ENCODE measurements at places on chromosomes 11 and 22. TPM values are rescaled to one million over a fixed set of nuclear protein-coding genes. Genes with fewer than 3 reads are reported as not detected.

GRCh38 chr11:126564566-126564965 is 209.1 kb downstream of the ST3GAL4 start:
- DNase-seq = no peak

- DNase-seq = no peak
Measured at GRCh38 chr11:67311051-67311555, 7.8 kb downstream of the SSH3 start.

DNA sequence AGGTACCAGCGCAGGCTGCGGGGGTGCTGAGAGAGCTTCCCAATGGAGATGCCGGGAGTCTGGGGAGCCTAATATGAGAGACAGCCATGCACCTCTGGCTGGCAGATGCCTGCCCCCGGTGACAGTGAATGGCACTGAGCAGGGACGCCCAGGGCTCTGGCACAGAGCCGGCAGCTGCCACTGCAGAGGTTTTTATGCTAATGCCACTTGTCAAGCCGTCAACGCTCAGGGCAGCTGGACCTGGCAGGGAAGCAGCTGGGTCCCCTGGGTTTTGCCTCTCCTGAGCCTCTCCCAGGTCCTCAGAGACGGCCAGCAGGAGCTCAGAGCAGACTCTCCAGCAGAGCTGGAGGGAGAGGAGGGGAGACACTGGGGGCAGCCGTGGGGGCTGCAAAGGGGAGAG is 573.6 kb downstream of the BUD13 start:
- DNase-seq = no peak

GRCh38 chr11:129743112-129743815 is 72.4 kb upstream of the TMEM45B start:
- no peak for DNase-seq

GRCh38 chr11:101436511-101437142 is 147.2 kb downstream of the TRPC6 start:
- no peak for DNase-seq

- no peak for DNase-seq
Measured at GRCh38 chr11:121018746-121019145, 5.2 kb upstream of the TBCEL start.

DNA sequence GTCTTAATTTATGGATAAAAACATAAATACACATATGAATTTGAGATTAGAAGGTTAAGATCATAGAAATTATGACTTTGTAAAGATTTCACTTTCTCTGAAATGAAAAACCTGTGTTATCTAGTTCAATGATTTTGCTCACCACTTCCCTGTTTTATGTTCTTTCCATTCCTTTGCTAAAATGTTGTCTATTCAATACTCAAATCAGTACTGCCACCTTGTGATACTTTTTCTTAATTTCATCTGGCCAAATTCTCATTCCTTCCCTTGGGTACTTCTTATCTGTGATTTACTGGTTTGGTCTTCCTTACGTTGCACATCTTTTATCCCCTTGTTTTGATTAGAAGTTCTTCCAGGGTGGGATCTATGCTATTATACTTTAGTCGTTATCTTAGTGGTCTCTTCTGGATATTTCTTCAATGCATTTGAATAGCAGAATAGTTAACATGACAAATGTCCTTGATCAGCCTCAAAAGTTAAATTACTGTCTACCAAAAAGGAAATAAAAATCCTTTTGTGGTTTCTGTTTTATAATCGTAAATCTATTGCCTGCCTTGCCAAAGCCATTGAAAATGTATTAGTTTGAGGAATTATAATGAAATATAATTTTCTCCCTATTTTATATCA is 197.0 kb downstream of the PGR start:
- no peak for DNase-seq

DNA sequence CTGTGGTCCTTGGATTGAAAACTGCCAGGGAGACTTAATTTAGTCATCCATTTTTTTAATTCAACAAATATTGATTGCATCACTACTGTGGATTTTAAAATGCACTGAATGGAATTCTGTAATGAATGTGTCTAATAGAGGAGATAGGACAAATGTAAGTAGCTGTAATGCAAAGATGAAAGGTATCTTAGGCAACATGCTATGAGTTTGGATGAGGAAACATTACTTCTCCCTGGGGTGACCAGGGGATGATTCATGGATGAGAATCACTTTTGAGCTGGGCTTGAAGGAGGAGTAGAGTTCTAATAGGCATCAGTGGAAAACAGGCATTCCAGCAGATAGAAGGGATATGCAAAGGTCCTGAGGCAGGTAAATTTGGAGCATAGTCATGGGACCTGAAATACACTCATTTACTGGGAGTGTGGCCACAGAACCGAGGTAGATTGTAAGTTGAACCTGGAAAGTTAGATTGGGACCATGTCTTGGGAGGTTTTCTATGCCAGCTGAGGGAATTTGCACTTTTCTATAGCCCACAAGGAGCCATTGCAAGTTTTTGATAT is 43.4 kb downstream of the PKNOX2 start:
- no peak for DNase-seq

- no peak for DNase-seq
Measured at GRCh38 chr11:73158356-73159051, 16.4 kb upstream of the FCHSD2 start.

- DNase-seq = no peak
Measured at GRCh38 chr11:83728281-83728680, 442.1 kb upstream of the CCDC90B start.

- no peak for DNase-seq
Measured at GRCh38 chr22:33162196-33162595, 104.0 kb upstream of the SYN3 start.

The OR2AG1 gene
- not detected for total RNA-seq

The CTSW gene
- 0.74 TPM for total RNA-seq

The FAU gene
- total RNA-seq = 1,228 TPM

The TUB gene
- total RNA-seq = 13.5 TPM

The CCDC188 gene
- total RNA-seq = not detected

The DDIAS gene
- 1.5 TPM for total RNA-seq

The SLC25A18 gene
- 5.9 TPM for total RNA-seq
